Neural progenitor cell (in vitro differentiated cells): ENCODE measurements at places on chromosomes 7 and 10.

DNA sequence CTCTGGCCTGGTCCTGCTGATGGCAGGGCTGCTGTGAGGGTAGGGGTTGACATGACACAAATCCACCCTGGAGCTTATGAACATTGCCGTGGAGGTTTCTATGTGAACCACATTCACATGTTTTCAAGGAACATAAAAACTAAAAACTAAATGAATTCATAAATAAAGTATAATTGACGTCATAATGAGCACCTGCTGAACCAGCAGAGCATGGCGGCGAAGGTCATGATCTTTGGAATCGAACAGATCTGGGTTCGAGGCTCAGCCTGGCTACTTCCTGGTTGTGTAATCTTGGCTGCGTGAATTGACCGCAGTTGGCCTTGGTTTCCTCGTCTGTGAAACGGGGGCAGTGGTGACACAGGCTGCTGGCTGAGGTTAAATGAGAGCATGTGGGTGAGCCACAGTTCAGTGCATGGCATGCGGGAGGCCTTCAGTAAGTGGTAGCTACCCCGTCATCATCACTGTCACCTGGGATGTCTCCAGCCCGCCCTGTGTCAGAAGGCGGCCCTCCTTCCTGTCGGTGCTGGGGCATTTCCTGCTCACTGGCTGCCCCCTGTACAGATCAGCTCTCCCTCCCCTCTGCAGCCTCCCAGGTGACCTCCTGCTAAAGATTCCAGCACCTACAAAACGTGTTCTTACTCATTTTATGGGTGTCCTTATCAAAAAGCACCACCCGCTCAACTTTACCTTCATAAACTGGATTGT, 190.3 kb upstream of the SHH start:
- no peak for DNase-seq

DNA sequence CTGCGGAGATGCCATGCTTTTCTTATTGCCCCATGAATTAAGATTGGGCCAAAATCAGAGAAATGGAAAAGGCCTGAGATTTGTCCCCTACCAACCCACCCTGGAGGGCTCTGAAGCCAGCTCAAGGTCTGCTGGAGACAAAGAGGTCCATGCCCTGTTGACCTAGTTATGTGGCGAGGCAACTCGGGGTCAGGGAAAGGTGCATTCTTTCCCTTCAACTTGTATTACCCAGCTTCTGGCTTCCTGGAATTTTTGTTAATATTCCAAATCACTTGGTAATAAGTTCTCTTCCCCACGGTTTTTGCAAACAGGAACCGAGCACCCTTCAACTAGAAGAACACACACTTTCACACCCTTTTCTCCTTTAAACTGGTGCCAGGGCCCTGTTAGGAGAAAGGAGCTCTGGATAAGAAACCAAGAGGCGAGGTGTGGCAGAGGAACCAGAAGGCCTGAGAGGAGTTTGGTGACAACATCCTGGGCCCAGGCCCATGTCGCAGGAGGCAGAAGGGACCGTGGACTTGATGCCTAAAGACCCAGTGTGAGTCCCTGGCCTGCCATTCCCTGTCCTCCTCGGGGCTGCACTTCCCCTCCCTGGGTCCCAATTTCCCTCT, 12.5 kb upstream of the SFRP5 start:
- DNase-seq, result no peak

- no peak for DNase-seq
Measured at GRCh38 chr7:23334482-23335056, 35.4 kb downstream of the MALSU1 start.

- no peak for DNase-seq
Measured at GRCh38 chr7:50181081-50181480, 88.0 kb upstream of the ZPBP start.

GRCh38 chr10:44334621-44335184, 50.2 kb downstream of the CXCL12 start:
- no peak for DNase-seq

- peak; percentile 74 for DNase-seq
Measured at GRCh38 chr7:121107923-121108498, 119.5 kb downstream of the CPED1 start.

DNA sequence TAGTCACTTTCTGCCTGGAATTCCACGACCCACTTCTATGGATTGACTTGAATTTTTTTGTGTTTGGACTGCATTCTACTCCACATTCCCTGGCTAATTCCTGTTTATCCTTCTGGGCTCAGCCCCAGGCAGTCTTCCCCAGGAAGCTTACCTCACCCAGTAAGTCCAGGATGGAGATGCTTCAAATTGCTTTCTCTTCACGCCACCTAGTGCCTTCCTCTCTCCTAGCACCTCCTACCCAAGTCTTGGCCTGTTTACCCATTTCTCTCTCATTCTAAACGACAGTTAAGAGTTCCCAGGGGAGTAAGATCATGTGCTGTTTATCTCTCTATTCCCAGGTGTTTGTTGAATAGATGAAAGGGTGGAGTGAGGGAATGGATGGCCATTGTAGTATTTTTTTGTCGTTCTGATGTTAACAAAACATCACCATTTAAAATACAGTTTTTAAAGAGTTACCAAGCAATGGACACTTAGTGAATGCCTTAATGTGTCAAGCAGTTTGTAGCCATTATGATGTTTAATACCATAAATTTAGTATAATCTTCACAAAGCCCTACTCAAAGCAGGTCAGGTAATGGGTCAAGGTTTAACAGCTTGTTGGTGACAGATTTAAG, 45.5 kb upstream of the TARP start:
- DNase-seq, result peak; percentile 75

- no peak for DNase-seq
Measured at GRCh38 chr10:6270951-6271350, 68.2 kb downstream of the PFKFB3 start.

GRCh38 chr10:93160829-93161228, 87.1 kb downstream of the CYP26A1 start:
- DNase-seq, result no peak

DNA sequence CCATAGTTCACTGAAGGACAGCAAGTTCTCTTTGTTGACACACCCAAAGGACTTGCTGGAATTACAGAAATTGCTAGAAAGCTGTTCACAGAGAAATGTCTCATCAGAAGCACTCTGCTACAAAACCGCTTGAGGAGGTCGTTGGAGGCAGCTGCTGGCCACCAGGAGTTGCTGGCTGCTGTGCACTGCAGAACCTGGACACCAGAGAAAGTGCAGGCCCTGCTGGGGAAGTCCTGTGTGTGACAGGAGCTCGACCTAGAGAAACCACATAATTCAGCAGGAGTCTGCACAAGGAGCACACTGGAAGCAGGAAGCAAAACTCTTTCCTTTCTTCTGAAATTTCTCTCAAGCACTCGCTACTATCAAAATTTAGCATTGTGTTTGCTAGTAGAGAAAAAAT, 461.5 kb upstream of the GHITM start:
- DNase-seq, result no peak

DNA sequence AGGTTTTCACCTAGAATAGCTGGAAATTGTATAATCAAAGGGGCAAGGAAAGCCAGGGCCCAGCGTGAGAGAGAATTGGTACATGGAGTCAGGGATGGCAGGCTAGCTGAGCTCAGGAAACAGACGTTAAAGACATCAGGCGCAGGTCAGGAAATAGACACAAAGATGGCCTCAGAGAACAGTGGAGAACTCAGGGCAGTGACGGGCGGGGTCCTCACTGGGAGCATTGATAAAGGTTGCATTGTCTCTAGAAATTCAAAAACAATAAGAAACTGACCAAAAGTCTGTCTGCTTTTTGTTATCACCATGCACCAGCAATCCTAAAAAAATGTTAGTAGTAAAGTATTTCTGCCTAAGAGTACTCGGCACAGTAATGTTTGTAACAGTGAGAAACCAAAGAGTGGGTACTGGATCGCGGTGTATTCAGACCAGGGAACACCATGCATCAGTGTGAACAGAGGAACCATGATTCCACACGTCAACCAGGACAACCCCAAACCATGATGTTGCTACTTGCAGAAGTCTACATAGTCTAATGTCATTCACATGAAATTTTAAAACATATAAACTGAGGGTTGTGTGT, 81.9 kb upstream of the AUTS2 start:
- no peak for DNase-seq

- no peak for DNase-seq
Measured at GRCh38 chr7:157294773-157295172, 42.0 kb upstream of the DNAJB6 start.

DNA sequence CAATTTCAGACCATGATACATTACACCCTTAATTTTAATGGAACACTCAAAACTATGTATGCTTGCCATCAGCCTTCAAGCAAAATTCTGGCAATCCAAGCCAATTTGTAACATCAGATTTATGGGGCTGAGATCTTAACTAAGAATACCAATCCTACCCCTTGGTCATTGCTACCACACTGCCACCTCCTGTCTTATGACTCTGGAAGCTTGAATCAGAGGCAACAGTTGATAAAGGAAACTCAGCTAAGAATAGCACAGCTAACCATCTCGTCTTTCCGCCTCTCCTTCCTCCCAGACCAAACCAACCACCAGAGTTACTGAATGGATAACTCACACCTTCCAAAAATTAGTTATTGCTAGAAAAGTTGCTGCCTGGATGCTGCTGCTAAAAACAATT, 7.4 kb downstream of the IGF2BP3 start:
- no peak for DNase-seq

GRCh38 chr7:95693551-95694333, 78.6 kb upstream of the DYNC1I1 start:
- DNase-seq, result no peak

- no peak for DNase-seq
Measured at GRCh38 chr7:90582164-90582563, 14.0 kb upstream of the CDK14 start.

DNA sequence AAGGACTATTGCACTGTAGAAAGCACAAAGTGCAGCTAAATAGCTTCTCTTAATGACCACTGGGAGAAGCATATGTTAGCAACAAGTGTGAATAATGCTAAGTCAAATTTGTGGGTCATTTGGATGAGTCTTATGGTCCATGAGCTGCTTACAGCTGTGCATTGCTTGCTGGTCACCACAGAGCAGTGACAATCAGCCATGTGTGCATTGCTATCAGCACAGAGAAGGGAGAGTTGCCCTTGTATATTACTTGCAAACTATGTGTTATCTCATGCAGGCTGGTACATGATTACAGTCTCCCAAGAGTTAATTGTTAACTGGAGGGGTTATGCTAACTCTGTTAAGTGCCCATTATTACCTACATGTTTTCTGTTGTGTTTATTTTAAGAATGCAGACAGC, 25.7 kb downstream of the MRPS33 start:
- DNase-seq, result no peak

DNA sequence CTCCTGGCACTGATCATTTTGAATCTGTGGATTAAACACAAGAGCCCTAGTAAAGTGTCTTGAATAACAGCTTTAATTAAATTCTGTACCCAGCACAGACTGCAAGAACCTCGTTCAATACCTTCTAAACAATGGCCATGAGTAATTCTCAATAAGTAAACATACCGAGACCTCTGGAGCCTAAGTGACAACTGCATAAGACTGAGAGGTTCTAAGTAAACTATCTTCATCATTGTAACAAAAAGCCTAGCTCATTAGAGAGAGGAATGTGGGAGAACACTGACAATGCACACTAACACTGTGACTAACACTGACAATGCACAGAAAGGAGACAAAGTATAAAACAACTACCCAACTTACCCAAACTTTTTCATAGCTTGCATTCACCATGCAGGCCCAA, 117.4 kb downstream of the ELAPOR2 start:
- peak; percentile 30 for DNase-seq

DNA sequence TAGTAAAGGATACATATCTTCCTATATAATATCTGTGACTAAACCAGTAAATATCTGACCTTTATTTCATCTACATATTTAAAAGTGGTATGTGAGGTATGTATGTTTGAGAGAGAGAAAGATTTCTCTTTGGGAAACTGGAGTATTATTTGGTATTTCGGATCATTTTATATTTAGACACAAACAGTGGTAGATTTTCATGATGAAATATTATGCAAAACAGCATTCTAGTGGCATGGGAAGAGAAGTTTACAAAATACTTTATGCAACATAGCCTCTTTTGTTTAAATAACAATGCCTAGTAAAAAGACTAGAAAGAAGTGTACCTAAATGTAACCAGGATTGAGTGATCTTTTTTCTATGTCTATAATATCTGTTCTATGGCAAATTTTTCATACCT, 98.6 kb upstream of the TMEM168 start:
- DNase-seq, result no peak
